ENCODE measurements at places on chromosomes 7 and 10. TPM values are rescaled to one million over a fixed set of nuclear protein-coding genes. Genes with fewer than 3 reads are reported as not detected.
A peak's percentile ranks its signal among the peaks of the same experiment; 100 is the strongest.

GRCh38 chr10:126126866-126127265 lies 230.5 kb downstream of the FANK1 start:
- no peak for DNase-seq
- H3K36me3 ChIP-seq, result no peaks in the 10 kb centered on the region
- no peaks in the 10 kb centered on the region for H3K4me1 ChIP-seq
- no peak overlapping the region for H3K4me3 ChIP-seq
- H3K27ac ChIP-seq, result no peak overlapping the region

GRCh38 chr7:156238366-156239133 lies 402.0 kb upstream of the RNF32 start:
- H3K27ac ChIP-seq, result no peak overlapping the region
- no peak for DNase-seq
- H3K36me3 ChIP-seq, result no peaks in the 10 kb centered on the region
- no peaks in the 10 kb centered on the region for H3K4me1 ChIP-seq
- H3K27me3 ChIP-seq, result peaks cover 3% of the 10 kb centered on the region

- peaks cover 3% of the 10 kb centered on the region for H3K27me3 ChIP-seq
- DNase-seq, result no peak
- no peak overlapping the region for H3K27ac ChIP-seq
- no peak overlapping the region for H3K4me3 ChIP-seq
Measured at GRCh38 chr7:42972699-42973500, 40.7 kb downstream of the MRPL32 start.

GRCh38 chr10:103451091-103451813 lies 918 bp downstream of the CALHM2 start:
- peak overlapping the region; percentile 79 for H3K4me3 ChIP-seq
- peak overlapping the region; percentile 78 for H3K27ac ChIP-seq
- peaks cover 40% of the 10 kb centered on the region for H3K4me1 ChIP-seq
- DNase-seq, result peak; percentile 70
- peaks cover 24% of the 10 kb centered on the region for H3K36me3 ChIP-seq

The NXPH1 gene
- total RNA-seq, result not detected

The HKDC1 gene
- 0.30 TPM for total RNA-seq

The GNA12 gene
- total RNA-seq, result 19.5 TPM

The FOXP2 gene
- not detected for total RNA-seq

The HELLS gene
- 154 TPM for total RNA-seq
